ENCODE measurements at places on chromosomes 16 and 17. TPM values are rescaled to one million over a fixed set of nuclear protein-coding genes. Genes with fewer than 3 reads are reported as not detected.

DNA sequence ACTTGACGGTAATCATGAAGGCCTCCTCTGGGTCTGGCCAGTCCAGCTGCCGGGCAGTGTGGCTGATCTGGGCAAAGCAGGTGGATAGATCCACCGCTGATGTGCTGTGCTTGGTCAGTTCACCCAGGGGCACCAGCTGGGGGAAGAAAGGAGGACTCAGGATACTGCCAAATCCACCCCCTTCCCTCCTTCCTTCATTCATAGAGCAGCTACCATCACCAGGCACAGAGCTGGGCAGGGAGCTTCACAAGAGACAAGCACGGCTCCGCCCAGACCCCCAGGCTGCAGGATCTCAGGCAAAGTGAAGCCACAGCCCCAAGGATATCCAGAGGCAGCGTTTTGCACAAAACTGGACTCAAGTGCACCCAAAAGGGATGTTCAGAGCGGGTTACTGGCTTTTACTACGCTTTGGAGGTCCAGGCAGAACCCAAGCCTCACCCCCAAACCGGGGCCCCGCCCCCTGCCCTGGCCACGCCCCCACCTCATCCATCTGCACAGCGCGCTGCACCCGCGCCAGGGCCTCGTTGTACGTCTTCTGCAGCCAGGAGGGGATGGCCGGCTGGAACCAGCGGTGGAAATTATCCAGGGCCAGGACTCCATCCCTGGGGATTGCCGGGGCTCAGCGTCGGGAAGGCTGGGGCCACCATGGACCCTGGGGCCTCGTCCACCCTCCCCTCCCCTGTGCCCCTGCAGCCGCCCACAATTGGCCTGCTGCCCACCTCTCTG lies 9.1 kb downstream of the UNC13D start:
- no peak for DNase-seq

DNA sequence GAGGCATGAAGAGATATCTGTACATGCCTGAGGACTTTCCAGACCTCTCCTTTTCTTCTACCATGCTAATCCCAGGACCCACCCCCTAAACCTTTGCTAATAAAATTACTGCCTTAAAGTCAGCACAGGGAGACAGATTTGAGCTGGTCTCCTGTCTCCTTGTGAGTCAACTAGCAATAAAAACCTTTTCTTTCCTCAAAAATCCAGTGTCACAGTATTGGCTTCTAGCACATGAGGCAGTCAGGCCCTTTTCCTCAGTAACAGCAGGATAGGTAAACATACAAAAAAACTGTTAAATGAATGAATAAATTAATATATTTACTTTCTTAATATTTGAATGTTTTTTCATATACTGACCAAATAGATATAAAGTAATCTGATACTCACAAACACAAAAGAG lies 41.3 kb downstream of the ABCA10 start:
- DNase-seq: no peak

DNA sequence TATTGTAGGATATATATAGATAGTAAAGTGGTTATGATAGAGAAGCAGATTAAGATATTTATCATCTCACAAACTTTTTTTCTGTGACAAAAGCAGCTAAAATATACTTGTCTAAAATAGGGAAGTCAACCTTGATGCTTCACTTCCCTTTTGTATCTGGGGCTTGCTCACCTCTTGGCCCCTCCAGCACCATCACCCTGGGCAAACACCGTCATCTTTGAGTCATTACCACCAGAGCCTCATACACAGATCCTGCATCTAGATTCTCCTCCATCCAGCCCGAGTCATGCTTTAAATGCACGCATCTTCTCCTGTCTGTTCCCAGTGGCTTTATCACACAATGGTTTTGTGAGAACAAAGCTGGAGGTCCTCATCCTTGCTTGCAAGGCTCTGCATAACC lies 1062.7 kb upstream of the EEF2KMT start:
- no peak for DNase-seq

DNA sequence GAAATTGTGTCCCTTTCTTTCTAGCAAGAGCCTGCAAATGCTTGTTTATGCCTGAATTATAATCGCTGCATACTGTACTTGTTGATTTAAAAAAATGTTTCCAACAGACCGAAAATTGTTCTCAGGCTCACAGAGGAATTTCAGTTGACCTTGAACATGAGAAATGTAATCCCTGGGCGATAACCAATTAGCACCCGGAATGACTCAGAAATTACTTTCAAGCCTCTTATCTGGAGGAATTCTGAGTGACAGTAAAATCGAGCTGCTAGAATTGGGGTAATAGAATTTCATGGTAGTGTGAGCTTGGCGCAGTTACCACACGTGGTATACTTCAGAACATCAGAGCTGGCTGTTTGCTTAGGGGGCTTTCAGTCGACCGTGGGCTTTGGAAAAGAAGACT lies 139.1 kb upstream of the CACNG3 start:
- DNase-seq: no peak

DNA sequence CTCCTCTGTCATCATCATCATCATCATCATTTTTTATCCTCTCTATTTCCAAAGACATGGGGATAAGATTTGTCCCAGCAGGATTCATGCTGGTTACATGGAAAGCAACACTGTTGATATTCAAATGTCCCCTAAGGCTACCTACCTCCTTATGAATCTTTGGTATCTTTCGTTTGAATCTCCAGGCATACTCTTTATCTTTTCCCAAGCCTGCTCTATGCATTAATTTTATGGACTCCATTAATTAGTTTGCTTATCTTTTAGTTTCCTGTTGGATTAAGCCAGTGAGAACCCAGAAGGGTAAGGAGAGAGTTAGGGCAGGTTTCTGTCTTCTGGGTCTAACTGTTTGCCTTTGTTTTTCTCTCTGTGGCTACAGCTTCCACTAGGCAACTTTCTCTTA lies 129.6 kb upstream of the GOT2 start:
- DNase-seq: no peak

DNA sequence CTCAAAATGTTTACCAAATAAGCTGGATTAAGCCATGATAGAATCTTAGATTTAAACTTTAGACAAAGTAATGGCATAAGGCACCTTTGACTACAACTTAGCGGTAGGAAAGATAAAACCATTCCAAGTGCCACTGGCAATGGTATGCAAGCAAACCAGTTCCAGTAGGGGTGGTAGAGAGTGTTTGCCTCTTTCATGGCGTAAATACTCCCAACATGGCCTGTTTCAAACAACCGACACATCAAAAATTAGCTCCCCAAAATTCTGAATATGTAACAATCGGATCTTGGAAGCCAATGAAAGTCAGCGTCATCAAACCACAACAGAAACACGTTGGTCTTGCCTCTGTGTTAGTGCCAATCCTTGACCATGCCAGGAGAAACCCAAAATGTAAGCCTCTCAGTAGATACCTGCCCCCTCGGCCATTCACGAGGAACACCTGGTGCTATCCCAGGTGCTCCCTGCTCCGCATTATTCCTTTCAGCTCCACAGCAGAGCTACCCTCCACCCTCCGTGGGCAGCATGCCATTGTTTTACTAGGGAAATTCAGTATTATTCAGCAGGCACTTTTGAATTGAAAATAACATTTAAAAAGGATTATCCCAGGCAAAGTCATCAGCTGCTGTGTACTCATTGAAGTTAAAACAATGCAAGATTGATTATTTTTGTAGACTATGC lies 307.8 kb upstream of the CDH11 start:
- no peak for DNase-seq

DNA sequence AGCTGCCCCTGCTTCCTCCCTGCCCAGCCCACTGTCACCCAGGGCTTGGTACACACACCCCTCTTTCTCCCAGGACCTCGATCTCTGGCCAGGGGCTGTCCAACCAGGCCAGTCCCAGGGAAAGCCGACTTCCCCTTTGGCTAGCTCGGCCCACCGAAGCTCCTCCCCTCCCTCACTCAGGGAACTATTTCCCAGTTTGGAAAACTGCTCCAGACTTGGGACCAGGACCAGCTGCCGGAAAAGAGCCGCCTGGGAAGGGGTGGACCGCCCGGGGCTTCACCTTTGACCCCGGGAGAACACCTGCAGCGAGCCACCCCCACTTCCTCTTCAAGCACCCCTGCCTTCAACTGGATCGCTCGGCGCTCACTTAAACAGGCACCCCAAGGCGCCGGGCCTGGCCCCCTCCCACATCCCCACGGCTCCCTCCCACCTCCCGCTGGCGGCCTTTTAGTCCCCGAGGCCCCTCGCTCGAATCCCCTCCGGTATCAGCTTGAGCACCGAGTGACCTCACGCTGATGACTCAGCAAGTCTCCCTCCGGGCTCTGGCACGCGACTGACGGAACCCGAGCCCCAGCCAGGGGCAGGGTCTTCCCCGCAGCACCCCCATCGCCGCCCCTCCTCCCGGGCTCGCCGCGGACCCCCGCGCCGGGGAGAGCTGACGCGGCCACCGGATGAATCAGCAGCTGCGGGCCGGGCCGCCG lies 934 bp downstream of the MAFG start:
- no peak for DNase-seq

DNA sequence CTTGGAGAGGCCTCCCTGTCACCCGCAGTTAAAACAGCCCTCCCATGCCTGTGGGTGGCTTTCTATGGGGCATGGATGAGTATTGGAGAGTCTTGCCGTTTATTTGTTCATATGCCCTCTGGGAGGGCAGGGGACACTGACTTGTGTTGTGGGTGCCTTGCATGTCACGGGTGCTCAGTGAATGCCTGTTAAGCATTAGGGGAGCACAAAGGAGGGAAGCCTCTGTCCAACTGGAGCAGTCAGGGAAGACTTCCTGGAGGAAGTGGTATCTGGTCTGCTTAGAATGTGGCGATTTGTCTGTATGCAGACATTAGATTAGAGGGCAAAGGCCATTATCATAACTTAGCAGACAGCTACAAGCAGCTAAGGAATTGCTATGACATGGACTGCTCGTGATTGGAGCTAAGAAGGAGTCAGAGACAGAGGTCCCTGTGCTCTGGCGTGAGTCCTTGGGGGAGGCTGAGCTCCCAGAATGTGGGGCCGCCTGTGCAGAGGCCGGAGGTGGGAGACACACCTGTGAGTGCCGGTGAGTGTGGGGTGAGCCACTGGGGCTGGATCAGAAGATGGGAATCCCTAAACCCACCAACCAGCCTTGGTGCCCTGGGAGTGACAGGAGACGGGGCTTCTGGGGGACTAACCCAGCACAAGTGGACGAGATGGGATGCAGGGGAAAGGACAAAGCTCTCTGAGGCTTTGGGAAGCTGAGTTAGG lies 286.1 kb downstream of the SEC14L1 start:
- DNase-seq: no peak

- no peak for DNase-seq
Measured at GRCh38 chr17:42422412-42422957, 571 bp downstream of the CAVIN1 start.

GRCh38 chr17:54608634-54609155 lies 292.0 kb upstream of the TOM1L1 start:
- no peak for DNase-seq

DNA sequence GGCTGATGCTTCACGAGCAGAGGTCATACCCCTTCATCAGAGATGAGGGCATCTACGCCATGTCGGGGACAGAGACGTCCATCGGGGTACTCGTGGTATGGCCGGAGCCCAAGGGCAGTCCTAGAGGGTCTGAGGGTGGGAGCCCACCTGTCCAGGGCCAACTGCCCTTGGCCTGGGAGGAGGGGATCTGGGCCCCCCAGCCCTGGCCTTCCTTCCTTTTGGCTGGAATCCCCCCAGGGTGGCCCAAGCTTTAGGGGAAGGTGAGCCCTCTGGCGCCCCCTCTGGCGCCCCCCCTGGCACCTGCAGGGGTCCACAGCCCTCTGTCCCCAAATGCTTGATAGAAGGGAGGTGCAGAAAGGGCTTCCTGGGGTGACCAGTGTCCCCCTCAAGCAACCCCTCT lies 69.3 kb downstream of the SCNN1B start:
- DNase-seq: no peak

DNA sequence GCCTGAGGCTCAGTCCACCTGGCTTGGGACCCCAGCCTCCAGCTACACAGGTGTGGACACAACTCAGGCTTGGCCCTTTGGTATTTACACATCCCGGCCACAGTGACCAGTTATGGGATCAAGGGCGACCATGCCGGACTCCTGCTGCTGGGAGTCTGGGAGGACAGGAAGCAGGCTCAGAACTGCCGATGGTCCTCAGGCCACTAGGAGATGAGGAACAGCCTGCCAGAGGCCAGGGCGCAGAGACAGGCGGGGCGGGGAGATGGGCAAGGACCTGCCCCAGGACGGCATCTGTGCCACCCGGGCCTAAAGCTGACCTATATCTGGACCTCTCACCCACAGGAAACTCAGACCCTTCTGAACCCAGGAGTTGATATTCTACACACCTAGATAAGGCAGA lies 12.5 kb downstream of the NXN start:
- DNase-seq: no peak

DNA sequence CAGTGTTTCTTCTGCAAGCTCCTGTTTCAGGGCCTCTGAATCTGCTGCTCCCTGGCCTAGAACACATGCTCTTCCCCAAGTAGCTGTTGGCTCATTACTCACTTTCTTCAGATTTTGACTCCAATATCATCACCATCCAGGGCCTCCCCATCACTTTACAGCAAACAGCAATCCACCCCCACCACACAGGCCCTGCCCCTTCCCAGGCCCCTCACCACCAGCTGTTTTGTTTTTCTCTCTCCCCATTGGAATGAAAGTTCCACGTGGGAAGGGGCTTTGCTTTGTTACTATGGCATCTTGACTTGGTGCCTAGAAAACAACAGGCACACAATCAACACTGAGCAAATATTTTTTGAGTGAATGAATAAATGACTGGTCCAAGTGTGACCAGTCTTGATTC lies 4.0 kb downstream of the TMEM170A start:
- no peak for DNase-seq

The DHRS7C gene
- total RNA-seq: not detected

The HS3ST4 gene
- total RNA-seq: 12.5 TPM

The DUS1L gene
- 21.4 TPM for total RNA-seq

The CCDC154 gene
- 0.16 TPM for total RNA-seq

The NUFIP2 gene
- 57.2 TPM for total RNA-seq

The C16orf89 gene
- 5.0 TPM for total RNA-seq

The PTGES3L gene
- 1.2 TPM for total RNA-seq

The CCDC200 gene
- total RNA-seq: not detected

The GAS2L2 gene
- 0.16 TPM for total RNA-seq

Measured in occipital lobe (tissue), 3 donors.